ENCODE measurements at places on chromosomes 16 and 17.

DNA sequence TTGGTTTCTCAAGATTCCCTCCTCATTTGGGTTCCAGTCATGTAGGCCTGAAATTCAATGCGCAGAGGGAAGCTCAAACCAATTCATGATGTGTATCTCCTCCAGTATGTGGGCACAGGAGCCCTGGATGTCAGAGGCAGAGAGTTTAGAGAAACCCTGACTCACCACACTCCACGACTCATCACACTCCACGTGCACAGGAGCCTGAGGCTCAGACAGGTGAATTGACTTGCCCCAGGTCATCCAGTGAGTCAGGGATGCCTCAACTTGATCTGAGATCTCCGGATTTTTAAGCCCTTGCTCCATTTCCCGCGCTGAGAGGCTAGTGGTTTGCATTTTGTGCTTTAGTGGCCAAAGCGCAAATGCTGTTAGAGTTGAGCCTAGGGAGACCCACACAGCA is 183.9 kb downstream of the HAPSTR1 start:
- no peak for DNase-seq

DNA sequence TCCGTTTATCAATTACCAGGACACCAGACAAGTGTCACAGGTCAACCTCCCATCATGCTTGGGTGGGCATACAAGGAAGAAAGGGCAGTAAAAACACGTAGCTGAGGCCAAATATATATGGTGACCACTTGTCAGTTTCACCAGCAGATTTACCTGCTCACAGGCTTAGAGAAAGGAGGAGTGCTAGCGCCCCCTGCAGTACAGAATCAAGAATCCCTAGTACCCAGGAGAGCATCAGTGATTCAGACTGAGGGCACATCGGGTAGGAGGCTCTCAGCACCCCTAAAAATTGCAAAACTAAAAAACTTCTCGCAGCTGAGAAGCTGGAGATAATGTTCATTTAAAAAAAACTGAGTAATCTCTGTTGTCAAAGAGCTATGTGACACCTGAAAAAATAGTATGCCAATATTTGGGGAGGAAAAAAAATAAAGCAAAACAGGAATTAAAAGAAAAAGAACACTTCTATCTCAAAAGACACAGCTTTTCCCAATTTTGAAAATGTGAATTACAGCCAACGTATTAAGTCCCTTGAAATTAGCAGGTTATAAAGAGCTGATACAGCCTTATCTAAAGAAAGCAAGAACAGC is 21.2 kb upstream of the MON1B start:
- DNase-seq: peak; percentile 88

DNA sequence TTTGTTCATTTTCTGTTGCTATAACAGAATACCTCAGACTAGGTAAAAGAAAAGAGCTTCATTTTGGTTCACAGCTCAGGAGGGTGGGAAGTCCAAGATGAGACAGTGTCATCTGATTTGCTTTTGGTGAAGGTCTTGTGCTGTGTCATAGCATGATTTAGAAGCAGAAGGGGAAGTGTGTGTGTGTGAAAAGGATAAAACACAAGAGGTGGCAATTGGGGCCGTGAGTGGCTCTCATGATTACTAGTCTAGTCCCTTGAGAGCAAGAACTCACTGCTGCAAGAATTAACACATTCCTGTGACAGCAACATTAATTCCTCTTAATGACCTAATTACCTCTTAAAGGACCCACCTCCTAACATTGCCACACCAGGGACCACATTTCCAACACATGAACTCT is 8.3 kb downstream of the SLC35G3 start:
- DNase-seq: no peak

DNA sequence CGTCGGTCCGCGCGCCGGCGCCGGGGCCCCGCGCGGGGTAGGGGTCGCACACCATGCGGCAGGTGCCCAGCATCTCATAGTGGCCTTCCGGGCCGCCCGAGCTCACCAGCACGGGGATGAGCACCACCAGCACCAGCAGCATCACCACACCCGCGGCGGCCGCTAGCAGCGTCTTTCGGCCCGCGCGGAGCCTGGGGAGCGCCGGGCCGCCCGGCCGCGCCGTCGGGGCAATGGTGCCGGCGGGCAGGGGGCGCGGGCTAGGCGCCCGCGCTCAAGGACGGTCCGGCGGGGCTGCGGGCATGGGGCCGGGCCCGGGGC is 237 bp downstream of the C1QL1 start:
- no peak for DNase-seq

- DNase-seq: no peak
Measured at GRCh38 chr17:8110907-8111306, 7.4 kb downstream of the ALOXE3 start.

Measured in endodermal cell (in vitro differentiated cells).